ENCODE measurements at places on chromosomes 5 and 9.

DNA sequence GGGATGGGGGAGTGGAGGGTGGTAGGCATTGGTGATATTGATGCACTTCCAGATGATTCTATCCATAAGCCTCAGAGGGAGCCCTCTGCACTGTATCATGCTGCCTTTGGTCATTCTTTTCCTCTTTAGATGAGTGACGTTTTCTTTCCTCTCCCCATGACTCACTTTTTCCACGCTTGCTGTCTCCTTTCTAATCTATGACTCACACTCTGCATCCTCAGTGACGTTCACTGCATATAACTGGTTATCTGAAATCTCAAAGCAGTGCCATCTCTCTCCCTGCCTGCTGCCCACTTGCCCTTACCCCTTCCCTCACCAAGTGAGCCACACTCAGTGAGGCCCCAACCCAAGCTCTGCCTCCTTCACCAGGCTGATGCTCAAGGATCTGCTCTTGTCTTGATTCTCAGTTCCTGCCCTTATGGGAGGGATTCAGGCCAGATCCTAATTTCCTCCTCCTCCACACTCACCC, 31.6 kb downstream of the PTGS1 start:
- no peak for DNase-seq

DNA sequence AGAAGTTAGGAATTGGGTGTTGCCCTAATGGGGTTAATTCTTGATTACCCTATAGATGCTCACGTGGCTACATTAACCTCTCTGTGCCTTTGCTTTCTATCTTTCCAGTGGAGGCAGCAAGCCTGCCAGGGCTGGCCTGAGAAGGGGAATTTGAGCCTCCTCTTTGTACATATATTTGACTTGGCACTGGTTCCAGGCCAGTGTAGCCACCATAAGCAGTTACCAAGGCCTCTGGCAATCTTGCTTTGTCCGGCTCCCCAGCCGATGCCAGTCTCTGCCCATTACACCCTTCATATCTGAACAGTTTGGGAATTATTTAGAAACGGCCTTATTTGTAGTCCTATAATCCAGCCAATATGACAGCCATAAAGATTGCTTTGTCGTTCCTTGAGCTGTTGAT, 58.6 kb upstream of the PPARGC1B start:
- DNase-seq = no peak

DNA sequence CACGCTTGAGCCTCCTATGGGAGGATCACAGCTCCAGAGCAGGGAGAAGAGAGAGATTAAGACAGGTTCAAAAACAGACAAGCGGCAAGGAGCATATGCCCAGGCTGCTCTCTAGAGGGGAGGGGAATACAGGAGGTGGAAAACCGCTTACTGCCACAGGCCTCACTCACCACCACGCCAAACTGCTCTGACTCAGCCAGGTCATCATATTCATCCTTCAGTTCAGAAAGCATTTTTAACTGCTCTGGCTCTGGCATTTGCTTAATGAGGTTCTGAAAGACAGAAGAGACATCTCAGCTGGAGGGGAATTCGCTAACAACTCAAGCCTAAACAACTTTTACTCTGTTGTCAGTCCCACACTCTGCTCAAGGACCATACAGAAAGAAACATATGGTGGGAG, 40.1 kb downstream of the PCDHGC5 start:
- no peak for DNase-seq

GRCh38 chr5:54638106-54638505, 120.5 kb downstream of the SNX18 start:
- DNase-seq = no peak

GRCh38 chr5:150398722-150399523, 13.8 kb downstream of the CD74 start:
- DNase-seq = no peak

DNA sequence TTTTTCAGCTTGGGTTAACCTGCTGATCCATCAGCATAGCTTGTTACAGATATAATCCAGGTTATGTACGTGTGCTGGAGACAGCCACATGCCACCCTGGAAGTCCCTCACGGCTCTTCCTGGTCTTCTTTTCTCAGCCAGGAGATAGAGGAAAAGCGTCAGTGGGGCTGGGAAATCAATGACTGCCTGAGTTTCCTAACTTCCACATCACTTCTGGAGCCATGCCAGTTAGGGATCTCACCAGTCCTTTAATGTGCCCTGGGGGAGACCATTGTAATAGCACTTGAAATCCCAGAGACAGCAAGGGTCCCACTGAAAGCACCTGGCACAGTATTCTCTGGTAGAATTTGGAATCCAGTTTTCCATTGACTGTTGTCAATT, 29.2 kb downstream of the ANXA2R start:
- no peak for DNase-seq

DNA sequence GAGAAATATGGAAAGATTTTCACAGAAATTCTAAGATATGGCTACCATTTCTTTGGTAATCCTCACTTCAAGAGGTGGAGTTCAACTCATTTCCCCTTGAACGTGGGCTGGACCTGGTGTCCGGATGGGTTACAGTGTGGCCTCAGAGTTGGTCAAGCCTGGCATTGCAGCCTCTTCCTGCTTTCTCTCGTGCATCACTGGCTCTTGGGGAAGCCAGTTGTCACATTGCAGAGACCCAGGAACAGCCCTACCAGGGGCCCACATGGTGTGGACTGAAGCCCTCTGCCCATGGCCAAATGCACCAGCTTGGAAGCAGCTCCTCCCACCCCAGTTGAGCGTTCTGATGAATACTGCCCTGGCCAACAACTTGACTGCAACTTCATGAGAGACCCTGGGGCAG, 47.7 kb upstream of the FCN1 start:
- no peak for DNase-seq

GRCh38 chr5:147431586-147431985, 78.3 kb downstream of the DPYSL3 start:
- DNase-seq = no peak

DNA sequence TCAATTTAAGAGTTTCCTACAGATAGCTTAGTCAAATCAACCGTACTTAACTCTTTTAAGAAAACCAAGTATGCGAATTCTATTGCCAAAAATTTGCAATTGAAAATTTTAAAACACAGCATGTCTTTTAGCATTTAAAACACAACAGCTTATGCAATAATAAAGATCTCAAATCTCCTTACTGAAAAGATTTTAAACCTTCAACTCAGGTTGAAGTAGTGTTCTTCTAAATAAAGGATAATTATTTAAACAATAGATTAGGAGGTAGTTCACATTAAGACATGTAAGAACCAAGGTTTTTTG, 5.5 kb downstream of the NR3C1 start:
- DNase-seq = no peak

Data from CD4-positive, alpha-beta T cell treated with Interleukin-17A for 4 hours (primary cell).